Fibroblast of villous mesenchyme (primary cell): ENCODE measurements at places on chromosomes 13 and 19. TPM values are rescaled to one million over a fixed set of nuclear protein-coding genes. Genes with fewer than 3 reads are reported as not detected.

GRCh38 chr13:24006520-24007248 lies 109.4 kb upstream of the C1QTNF9B start:
- no peak for DNase-seq

DNA sequence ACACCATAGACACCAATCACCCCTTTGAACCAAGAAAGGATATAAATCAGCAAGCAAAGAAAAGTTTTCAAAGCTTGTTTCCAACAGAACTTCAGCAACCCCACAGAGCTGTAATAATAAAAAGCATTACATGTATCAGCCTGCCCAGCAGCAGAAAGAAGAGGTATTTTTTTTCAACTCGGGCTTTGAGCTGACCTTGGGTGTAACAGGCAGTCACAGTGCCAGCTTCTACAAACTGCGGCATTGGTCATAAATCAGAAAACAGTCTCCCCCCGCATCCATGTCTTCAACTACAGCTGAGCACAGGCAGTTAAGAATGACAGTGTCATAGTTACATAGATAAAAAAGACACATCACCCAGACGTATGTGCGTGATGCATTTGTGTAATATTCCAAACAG lies 671.0 kb upstream of the SLITRK1 start:
- no peak for DNase-seq

GRCh38 chr13:22789027-22789593 lies 391.7 kb upstream of the SGCG start:
- DNase-seq = no peak

DNA sequence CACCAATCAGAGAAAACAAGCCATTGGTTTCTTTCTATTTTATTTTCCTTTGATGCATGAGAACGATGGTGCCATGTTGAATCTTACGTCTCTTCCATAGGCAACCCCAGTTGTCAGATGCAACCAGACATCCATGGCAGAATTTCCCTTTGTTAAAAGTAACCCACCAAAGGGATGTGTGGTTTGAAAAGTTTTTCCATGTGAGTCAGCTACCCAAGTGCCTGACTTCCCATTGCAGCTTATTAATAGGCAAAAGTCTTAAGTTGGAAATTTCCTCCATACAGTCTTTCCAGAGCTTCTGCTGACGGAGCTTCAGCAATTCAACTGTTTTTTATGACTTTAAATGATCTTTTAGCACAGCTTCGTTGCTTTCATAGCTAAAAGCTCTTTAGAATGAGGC lies 73.8 kb upstream of the FAM216B start:
- peak; percentile 39 for DNase-seq

DNA sequence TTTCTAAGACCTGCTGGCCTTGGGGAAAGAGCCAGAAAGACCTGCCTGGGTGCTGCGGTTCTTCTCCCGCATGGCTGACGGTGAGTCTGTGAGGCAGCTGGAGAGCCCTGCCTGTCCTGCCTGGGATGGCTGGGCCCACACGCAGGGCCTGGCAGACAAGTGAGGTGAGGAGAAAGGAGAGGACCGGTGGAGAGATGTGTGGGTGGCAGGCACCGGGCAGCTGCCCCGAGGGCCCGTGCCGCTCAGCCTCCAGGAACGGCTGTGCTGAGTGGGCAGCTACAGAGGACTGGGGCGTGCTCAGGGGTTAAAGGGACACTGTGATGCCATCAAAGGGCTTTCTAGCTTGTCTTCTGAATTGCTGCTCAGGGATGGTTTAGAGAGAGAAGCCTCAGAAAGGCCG lies 53.8 kb downstream of the MLLT1 start:
- DNase-seq = no peak

- DNase-seq = no peak
Measured at GRCh38 chr19:47469719-47470118, 2.0 kb downstream of the SLC8A2 start.

- peak; percentile 10 for DNase-seq
Measured at GRCh38 chr13:97878431-97879375, 74.8 kb upstream of the IPO5 start.

GRCh38 chr13:100983111-100983510 lies 308.5 kb upstream of the TMTC4 start:
- DNase-seq = peak; percentile 1

DNA sequence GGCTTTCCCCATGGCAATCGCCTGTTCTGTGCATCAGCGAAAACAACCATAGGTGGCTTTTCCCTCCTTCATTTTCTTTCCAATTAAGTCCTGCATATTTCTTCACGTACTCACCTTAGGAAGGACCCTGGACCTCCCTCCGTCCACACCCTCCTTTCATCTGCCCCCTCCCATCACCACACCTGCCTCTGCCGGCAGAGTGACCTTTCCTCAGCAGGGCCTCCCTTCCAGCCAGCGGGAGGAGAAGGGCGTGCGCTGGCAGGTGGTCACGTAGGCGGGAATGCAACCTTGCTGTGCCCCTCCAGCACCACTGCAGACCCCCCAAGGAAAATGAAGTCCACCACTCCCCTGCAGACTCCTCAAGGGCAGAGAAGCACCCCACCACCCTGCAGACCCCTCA lies 61.1 kb downstream of the GSX1 start:
- no peak for DNase-seq

GRCh38 chr19:15463861-15464371 lies 428 bp downstream of the RASAL3 start:
- no peak for DNase-seq

GRCh38 chr19:14089662-14090508 lies 666 bp downstream of the SAMD1 start:
- peak; percentile 73 for DNase-seq

Gene CLEC17A
- not detected in 2 replicates for total RNA-seq

Gene OVOL3
- total RNA-seq = not detected in 2 replicates

Gene GALP
- total RNA-seq = not detected in 2 replicates

Gene CD320
- 18.1 and 29.0 TPM in 2 replicates for total RNA-seq

Gene CTXN1
- 1.9 and 3.0 TPM in 2 replicates for total RNA-seq

Gene DIRAS1
- total RNA-seq = under 0.01 and 0.32 TPM in 2 replicates

Gene ZNF468
- 12.6 and 16.8 TPM in 2 replicates for total RNA-seq

Gene GRK1
- total RNA-seq = not detected in 2 replicates
